ENCODE measurements at places on chromosomes 7 and 10. TPM values are rescaled to one million over a fixed set of nuclear protein-coding genes. Genes with fewer than 3 reads are reported as not detected.

The EBLN1 gene
- not detected for total RNA-seq

The ATG9B gene
- not detected for total RNA-seq

The PRR15 gene
- total RNA-seq: 0.19 TPM

The OIT3 gene
- 0.13 TPM for total RNA-seq

The ABI1 gene
- total RNA-seq: 29.6 TPM

The PROSER2 gene
- 2.0 TPM for total RNA-seq

The KCNMA1 gene
- total RNA-seq: 95.4 TPM

The CARD11 gene
- 0.13 TPM for total RNA-seq

The GATAD1 gene
- total RNA-seq: 23.1 TPM

The MGAM2 gene
- not detected for total RNA-seq

The PTPRN2 gene
- 0.56 TPM for total RNA-seq

The ACTL6B gene
- not detected for total RNA-seq

The SPDYE9 gene
- total RNA-seq: not detected

The TUBAL3 gene
- not detected for total RNA-seq

The TMEM236 gene
- total RNA-seq: 0.06 TPM

The SLC26A3 gene
- not detected for total RNA-seq

The MTG1 gene
- 19.3 TPM for total RNA-seq

The MET gene
- total RNA-seq: 34.7 TPM

The RPEL1 gene
- not detected for total RNA-seq

The SLC16A9 gene
- total RNA-seq: 4.9 TPM

The LRRC17 gene
- total RNA-seq: 207 TPM

The HUS1 gene
- 17.0 TPM for total RNA-seq

The PRTFDC1 gene
- total RNA-seq: 63.4 TPM

The TCAF2 gene
- 1.7 TPM for total RNA-seq

The CXCL12 gene
- 1,285 TPM for total RNA-seq

The OR2F2 gene
- not detected for total RNA-seq

The PNLIPRP2 gene
- total RNA-seq: not detected

The VAX1 gene
- total RNA-seq: not detected

The CYP3A5 gene
- not detected for total RNA-seq

The LIPJ gene
- total RNA-seq: under 0.01 TPM

The SSC4D gene
- 0.56 TPM for total RNA-seq

The TMEM140 gene
- total RNA-seq: 18.8 TPM

The NEURL1 gene
- total RNA-seq: under 0.01 TPM

The TLX1 gene
- total RNA-seq: not detected

The LIPM gene
- not detected for total RNA-seq

Measured in aortic smooth muscle cell (primary cell).